ENCODE measurements at places on chromosomes 11 and 22.

GRCh38 chr22:50626850-50627641 is 906 bp downstream of the ARSA start:
- no peak for DNase-seq

DNA sequence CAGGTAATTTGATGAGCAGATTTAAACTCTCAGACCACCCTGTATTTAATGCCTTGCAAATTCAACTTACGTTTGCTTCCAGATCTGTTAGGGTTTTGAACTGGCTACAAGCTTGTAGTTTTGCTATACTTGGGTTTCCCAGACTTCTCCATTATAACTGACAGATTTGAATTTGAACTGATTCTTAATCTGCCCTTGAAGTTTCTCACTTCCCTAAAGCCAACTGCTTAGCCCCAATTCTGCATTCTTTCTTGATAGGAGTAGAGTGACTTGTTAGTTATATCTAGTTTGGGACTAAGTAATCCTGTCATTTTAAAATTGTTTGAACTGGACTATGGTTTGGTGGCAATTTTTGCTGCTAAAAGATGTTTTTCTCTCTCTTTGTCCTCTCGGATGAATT is 9.7 kb downstream of the LAYN start:
- DNase-seq: no peak

DNA sequence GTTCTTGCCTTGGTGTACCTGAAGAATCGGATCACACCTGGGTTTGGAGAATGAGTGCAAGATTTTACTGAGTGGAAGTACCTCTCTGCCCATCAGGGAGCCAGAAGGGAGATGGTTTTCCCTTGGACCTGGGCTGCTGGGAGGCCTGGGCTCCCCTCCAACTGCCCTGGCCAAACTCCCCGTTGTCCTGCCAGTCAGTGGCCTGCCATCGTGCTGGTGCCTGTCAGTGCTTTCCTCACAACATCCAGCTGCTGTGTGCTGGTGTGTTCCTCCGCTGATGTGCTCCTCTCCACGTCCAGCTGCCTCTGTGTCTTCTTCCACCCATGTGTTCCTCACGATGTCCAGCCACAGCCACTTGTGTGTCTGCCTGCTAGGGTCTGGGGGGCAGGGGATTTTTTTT is 87.9 kb upstream of the CLPB start:
- no peak for DNase-seq

- DNase-seq: no peak
Observed at GRCh38 chr11:67030976-67031375, 8.0 kb downstream of the SYT12 start.

DNA sequence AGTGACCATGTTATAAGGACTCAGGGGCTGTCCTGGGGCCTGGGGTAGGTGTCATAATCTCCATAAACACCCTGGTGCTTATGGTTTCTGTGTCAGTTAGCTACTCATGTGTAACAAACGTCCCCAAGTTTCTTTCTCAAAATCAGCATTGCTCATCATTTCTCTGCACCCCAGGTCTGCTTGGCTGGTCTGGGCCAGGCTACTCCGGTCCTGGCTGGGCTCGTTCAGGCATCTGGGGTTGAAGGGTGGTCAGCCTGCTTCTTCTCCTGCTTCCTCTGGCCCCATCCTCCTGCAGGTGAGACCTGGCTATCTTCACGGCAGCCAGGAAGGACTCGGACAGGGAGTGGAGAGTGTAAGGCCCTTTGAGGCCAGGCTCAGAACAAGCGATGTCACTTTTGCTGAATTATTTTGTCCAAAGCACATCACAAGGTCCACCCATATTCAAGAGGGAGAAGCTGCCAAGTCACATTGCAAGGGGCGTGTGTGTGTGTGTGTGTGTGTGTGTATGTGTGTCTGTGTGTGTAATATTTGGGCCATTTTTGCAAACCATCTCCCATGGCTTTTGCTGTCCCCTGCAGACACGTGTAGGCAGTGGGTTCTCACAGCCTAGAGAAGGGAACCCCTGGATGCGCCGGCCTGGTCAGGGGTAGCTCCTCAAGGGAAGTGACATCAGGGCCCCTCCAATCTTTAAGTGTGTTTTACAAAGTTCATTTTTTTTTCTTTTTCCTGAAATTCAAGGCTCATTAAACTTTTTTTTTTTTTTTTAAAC is 535.8 kb downstream of the TBC1D22A start:
- DNase-seq: no peak

DNA sequence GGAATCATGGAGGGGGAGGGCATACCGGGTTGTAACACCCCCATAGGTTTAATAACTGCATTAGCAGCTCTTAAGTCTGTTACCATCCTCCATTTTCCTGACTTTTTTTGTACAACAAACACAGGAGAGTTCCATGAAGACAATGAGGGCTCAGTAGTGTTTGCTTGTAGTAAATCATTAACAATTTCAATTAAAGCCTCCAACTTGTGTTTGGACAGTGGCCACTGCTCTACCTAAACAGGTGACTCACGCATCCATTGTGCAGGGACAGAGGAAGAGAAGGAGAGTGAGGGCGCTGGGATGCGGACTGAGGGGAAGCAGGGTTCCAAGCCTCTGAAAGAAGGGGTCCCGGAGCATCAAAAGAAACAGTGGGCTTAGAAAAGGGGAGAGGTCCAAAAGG is 21.3 kb upstream of the MTNR1B start:
- DNase-seq: no peak

- DNase-seq: no peak
Observed at GRCh38 chr11:11615086-11615485, 6.7 kb downstream of the GALNT18 start.

DNA sequence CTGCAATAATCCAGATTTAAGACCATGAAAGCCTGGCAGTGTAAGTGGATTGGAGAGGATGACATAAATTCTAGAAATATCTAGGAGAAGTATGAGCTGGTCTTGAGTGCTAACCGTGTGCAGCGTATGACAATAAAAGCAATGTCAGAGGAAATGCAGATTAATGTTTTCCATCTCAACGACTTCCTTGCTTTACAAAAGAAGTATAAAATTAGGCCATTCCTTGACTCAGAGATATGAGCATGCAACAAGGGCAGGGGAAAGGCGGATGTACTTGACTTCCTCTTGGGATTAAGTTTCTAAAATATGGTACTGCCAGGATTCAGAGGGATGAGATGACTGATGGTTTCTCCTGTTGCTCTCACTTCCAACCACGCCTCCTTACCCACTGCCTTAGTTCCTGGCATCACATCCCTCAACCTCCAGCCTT is 32.3 kb downstream of the ADAMTS15 start:
- DNase-seq: no peak

- DNase-seq: no peak
Observed at GRCh38 chr22:48065892-48066291, 1303.4 kb downstream of the TBC1D22A start.

GRCh38 chr11:114762408-114762807 is 84.1 kb downstream of the NXPE2 start:
- no peak for DNase-seq

DNA sequence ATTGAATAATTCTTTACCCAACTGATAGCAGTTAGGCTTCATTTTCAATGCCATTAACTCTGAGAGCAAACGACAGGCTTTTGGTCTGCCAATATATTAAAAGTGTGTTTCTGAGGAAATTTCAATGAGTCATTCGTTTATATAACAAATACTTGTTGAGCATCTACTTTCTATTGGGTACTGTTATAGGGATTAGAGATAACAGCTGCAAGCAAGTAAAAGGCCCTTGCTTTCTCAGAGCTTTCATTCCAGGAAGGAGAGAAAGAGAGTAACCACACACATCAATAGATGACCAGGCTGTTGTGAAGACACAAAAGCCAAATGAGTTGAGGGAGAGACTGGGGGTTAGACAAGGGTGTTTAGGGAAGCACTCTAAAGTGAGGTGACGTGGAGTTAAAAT is 35.7 kb downstream of the CD44 start:
- DNase-seq: no peak

DNA sequence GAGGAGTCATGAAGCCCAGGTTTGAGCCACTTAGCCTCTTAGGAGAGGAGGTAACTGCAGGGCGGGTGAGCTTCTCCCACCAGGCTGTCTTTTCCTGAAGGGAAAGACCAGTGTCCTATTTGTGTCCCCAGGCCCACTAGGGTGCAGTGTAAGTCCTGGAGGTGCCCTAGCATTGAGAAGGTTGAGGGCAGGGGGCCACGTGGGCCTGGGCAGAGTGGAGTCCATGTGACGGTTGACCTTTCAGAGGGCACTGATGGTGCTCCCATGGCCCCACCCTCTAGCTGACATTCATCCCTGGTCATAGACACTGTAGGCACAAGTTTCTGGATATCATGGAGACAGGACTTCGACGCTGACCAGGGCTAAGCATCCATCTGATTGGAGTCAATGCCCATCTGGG is 44.1 kb upstream of the TP53I11 start:
- DNase-seq: no peak

- DNase-seq: no peak
Observed at GRCh38 chr11:33722590-33723234, 13.5 kb downstream of the CD59 start.

DNA sequence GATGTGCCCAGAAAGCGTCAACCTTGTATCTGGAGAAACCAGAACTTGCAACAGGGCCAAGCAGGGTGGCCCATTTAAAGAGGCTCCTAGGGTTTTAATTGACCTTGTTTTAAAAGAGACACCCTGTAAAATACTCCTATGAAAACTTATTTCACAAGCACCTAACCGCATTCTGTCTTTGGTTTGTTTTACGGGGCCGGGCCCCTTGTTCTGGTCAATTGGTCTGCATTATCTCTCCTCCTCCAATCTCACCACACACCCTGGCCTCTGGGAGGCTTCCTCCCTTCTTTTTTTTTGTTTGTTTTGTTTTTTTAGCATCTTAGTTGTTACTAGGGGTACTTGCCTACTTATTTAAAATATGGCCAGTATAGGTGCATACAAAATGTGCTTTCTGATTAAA is 4.7 kb downstream of the EHF start:
- DNase-seq: no peak

DNA sequence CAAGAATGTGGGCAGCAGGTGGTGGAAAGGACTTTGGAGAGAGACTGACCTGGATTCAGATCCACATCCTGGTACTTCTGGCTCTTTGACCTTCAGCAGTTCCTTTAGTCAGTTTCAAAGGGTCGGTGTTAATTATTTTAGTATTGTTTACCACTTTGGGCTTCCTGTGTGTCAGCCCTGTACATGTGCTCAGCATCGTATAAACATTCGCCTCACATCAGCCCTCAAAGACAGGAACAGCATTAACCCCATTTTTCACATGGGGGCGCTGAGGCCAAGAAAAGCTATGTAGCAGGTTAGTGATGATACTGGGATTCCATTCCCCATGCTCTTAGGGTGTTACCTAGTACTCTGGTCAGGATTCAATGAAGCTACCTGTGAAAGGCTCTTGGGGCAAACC is 72.1 kb upstream of the YWHAH start:
- no peak for DNase-seq

- DNase-seq: peak; percentile 42
Observed at GRCh38 chr11:10450462-10451425, 4.3 kb upstream of the AMPD3 start.

DNA sequence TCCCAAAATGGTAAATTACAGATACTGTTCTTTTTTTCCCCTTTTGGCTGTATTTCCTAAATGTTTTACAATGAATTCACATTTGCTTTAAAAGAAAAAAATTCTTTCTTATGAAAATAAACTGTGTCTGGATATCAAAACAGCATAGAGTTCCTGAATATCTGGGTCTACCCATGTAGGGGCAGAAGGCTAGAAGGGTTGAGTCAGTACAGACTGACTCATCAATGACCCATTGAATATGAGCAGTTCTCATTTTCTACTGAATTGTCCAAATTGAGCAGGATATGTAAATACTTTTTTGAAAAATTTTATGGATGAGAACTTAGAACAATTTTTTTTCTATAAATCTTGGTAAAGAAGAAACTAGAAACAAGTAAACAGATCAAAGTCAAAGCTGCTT is 16.3 kb upstream of the C11orf87 start:
- DNase-seq: no peak

GRCh38 chr11:925496-926301 is at the start of gene AP2A2:
Gene AP2A2 (plus strand): TSS chr11:925870. CDS start chr11:926022, 152 bp downstream.
- DNase-seq: peak; percentile 97

- no peak for DNase-seq
Observed at GRCh38 chr11:72238492-72239312, 5.3 kb downstream of the PHOX2A start.

GRCh38 chr11:104997288-104997687 is 25.7 kb downstream of the CASP5 start:
- no peak for DNase-seq

GRCh38 chr11:1039481-1040427 is 3.2 kb upstream of the MUC6 start:
- DNase-seq: no peak

DNA sequence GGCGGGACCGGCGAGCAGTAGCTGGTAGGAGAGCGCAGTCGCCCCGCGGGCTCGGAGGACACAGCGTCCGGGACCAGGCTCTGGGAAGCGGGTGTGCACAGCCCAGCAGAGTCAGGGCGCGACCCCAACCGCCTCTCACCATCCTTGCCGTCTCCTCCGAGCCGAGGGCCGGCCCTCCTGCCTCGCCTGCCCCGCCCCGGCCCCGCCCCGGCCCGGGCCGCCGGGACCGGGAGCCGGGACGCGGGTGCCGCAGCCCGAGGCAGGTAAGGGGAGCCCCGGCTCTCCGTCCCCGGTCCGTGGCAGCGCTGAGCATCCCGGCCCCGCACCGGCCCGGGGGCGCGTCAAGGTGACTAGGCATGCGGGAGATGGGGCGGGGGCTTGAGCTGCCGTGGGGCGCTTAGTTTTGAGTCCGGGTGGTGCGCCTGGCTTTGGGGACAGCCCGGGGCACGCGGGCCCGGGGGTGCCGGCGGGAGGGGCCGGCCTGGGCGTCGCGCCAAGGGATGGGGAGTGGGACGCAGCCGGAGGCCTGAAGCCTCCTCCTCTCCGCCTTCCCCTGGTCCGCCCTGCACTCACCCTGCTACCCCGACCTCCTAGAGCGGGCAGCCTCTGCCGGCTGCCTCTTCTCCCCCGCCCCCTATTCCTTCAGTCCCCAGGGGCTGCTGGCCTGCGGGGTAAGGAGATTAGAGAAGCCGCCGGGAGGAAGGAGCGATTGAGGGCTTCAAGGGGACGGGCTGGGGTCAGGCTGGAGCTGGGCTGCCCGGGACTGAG is at the start of gene ABCG4:
TSS of gene ABCG4 (plus strand) at position 35 of the 768 bp plus-strand sequence. CDS start 914 bp downstream, outside the sequence.
- DNase-seq: no peak

GRCh38 chr11:60375316-60375715 is 3.0 kb upstream of the MS4A7 start:
- DNase-seq: no peak

GRCh38 chr11:122204206-122204605 is 88.2 kb upstream of the BLID start:
- DNase-seq: no peak

DNA sequence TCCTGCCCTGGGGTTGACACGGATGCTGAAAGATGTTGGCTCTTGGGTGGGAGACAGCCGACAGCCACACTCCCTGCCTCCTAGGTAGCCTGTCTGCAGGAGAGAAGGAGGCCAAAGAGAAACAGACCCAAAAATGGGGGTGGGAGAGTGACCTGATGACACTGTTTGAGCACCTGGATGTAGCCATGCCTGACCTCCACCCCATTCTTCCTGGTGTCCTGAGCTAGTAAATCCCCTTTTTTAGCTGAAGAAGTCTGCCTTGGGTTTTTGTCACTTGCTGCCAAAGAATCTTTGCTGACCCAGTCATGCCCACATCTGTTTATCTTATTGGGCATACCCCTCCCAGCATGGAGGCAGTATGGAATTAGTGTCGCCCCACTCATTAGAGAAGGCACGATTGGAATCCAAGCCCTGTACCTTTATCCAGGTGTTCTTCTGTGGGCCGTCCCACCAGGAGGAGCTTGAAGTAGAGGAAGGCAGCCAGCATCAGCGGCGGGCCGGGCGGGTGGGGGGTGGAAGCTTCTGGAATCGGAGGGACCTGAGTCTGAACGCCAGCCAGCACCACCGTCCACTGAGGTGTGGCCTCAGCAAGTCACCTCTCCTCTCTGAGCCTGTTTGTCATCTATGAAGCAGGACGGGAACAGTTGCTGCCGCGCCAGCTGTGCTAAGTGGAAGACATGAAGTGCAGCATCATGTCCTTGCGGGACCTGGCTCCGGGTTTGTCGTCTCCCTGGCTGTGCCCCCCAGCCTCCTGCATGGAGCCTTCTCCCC is 37.8 kb downstream of the IGHMBP2 start:
- no peak for DNase-seq
